ENCODE measurements at places on chromosomes 3 and 15.
A peak's percentile ranks its signal among the peaks of the same experiment; 100 is the strongest.

DNA sequence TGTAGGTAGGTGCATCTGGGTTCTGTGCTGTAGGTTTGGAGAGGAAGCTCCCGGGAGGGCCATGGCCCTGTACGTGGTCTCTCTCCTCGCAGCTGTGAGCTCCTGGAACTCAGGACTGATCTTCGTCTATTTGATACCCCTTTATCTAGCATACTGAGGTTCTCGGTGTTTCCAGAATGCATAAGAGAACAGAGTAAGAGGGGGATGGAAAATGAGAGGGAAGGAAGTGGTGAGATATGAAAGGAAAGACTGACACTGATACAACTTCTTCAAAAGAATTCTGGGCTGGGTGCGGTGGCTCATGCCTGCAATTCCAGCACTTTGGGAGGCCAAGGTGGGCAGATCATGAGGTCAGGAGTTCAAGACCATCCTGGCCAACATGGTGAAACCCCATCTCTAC lies 90.7 kb downstream of the CHRD start:
- no peak for DNase-seq

DNA sequence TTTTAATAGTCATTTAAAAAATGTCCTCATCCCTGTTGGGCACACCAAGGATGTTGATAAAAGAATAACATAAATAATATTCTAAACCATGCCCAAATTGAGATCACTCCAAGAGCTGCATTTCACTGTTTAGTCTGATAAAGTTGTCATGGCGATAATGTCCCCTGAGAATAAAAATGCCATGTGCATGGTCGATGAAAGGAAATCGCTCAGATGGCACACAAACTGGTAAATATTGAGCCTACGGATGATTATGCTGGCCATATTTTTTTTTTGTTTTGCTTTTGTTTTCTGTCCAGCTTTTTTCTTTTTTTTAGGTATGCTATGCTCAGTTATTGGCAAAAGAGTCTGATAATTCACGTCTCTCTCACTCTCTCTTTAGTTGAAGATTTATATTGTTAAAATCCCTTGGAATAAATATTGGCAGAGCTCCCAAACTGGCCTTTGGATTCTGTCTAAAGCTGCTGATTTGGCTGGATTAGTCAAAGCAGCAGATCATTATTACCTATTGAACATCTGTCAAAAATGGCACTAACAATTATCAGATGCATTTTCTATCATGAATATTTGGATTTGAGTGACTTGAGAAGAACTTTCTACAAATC lies 643.8 kb downstream of the SQOR start:
- no peak for DNase-seq

DNA sequence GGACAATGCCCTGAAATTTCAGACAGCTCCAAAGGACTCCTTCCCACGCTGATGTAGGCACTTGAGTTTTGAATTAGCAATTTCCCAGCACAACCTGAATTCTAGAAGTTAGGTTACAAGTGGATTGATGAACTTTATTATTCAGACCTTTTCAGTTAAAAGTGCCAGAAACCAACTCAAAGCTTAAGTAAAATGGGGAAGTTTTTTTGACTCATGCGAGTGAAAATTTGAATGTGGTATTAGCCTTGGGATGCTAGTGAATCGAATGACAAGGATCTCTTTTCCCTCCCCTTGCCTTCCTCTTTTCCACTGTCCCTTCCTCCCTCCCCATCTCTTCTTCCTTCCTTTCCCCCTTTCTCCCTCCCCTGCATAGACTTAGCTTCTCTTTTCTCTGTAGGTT lies 295.1 kb upstream of the PROK2 start:
- no peak for DNase-seq

DNA sequence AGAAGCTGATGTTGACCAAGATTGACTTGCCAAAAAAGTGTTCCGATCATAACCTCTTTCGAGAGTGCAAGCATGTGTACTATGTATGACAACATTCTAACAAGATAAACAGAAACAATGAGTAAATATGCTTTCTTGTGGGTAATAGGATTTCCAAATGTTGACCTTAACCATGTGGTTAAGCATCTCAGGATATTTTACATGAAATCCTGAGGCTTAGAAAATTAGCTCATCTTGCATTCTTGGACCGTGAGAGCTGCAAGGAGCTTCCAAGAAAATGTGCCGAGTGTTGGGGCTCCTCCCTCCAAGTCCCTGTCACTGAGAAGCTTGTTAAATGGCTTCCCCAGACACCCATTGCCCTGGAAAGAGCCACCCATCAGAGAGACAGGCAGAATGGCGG lies 50.1 kb downstream of the C3orf20 start:
- DNase-seq: no peak

- DNase-seq: no peak
Measured at GRCh38 chr3:55935241-55935640, 448.1 kb upstream of the WNT5A start.

- DNase-seq: no peak
Measured at GRCh38 chr3:46013316-46014094, 13.8 kb downstream of the XCR1 start.

DNA sequence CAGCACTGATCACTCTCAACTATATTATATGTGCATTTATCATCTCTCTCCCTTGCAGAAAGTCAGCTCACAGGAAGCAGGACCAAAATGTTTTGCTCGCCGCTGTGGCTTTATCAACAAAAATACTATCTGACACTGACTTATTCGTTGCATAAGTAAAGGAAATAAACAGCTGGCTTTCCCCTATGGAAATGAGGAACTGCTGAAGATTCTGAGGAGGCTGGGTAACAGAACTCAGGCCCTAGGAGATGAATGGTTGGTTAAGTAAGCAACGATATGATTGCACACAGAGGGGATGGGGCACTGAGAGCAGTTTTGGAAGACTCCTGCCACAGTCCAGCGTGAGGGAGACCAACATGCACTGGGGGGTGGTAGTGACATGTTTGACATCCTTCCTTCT lies 181.1 kb downstream of the STT3B start:
- DNase-seq: no peak

DNA sequence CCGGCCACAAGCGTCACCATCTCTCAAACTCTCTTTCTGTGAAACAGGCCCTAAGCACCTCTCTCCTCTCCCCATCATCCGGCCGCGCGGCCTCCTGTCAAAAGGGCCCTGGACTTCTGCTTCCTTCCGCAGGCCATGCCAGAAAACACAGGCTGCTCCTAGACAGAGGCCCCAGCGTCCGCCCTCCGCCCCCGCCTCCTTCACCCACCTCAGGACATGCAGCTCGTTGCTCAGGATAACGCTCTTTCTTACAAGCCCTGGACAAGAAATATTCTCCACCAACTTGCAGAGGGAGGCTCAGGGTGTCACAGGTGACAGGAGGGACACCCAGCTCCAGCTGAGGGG lies 212.0 kb downstream of the XXYLT1 start:
- no peak for DNase-seq

- no peak for DNase-seq
Measured at GRCh38 chr3:101414121-101414520, 93.7 kb upstream of the IMPG2 start.

- DNase-seq: peak; percentile 68
Measured at GRCh38 chr3:58607816-58608215, 30.6 kb upstream of the FAM107A start.

DNA sequence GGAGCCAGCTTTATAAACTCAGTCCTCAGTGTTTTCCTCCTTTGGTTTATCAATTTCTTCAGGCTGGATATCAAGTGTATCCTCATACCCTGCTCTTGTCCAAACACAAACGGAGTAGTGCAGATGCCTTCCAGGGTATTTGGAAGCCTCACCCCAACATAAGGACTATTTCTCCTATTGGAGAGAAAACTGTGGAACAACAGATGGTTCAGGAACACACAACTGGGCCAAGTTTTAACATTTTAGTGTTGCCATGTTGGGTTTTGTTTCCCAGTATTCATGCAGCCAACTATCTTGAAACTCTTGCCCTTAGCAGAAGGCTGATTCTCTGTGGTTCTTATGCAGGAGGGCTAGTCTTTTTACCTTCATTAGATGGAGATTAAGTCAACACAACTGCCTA lies 398.1 kb downstream of the GABRB3 start:
- no peak for DNase-seq

- no peak for DNase-seq
Measured at GRCh38 chr3:30657914-30658313, 51.5 kb downstream of the TGFBR2 start.

- peak; percentile 19 for DNase-seq
Measured at GRCh38 chr3:48018841-48019240, 2.6 kb upstream of the MAP4 start.

- DNase-seq: no peak
Measured at GRCh38 chr3:110419601-110420000, 652.0 kb upstream of the NECTIN3 start.

- DNase-seq: no peak
Measured at GRCh38 chr3:22113453-22113852, 362.4 kb upstream of the ZNF385D start.

Data from ACHN (cell line).